Naive thymus-derived CD4-positive, alpha-beta T cell (primary cell): ENCODE measurements at places on chromosomes 12 and 14. TPM values are rescaled to one million over a fixed set of nuclear protein-coding genes. Genes with fewer than 3 reads are reported as not detected.
A peak's percentile ranks its signal among the peaks of the same experiment; 100 is the strongest.

DNA sequence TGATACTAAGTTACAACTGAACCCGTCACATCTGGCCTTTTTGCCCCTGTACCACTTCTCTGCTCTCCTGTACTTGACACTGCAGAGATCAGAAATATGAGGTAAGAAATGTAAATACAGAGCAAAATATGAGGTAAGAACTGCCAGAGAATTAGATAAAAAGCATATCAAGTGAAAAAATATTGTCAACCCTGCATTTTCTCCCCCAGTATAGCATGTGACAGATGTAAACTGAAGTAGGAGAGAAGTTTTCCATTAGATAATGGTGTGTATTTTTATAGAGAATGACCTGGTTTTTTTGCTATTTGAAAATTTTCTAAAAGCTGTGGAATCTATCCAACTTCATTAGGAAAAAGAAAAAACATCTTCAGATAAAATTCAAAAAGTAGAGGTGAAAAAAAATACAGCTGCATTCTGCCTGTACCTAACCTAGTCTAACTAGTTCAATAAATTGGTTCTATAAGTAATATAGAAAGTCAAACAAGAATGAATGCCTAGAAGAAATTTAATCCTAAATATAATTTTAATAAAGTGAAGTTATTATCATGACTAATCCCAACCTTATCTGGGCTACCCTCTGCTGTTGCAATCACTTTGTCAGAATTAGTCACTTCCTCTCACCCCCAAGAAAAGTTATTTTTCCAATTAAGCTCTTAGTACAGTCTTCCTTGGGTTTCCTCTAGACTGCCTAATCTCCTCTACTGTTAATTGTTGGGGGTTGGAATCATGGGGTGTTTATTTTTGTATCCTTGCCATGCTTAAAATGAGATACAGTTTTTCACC, 210.0 kb downstream of the RASSF9 start:
- no peak overlapping the region for H3K4me3 ChIP-seq
- H3K4me1 ChIP-seq: no peaks in the 10 kb centered on the region
- DNase-seq: no peak
- no peaks in the 10 kb centered on the region for H3K27me3 ChIP-seq
- no peaks in the 10 kb centered on the region for H3K36me3 ChIP-seq

GRCh38 chr14:100609941-100610391, 22.7 kb upstream of the BEGAIN start:
- no peak for DNase-seq
- H3K4me3 ChIP-seq: no peak overlapping the region

The BHLHE41 gene
- not detected for total RNA-seq

GRCh38 chr14:80606347-80606772, 335.2 kb downstream of the CEP128 start:
- H3K36me3 ChIP-seq: no peaks in the 10 kb centered on the region
- no peak for DNase-seq
- no peak overlapping the region for H3K27ac ChIP-seq
- no peaks in the 10 kb centered on the region for H3K4me1 ChIP-seq

GRCh38 chr12:121253638-121254335, 42.7 kb downstream of the CAMKK2 start:
- no peak overlapping the region for H3K4me3 ChIP-seq
- no peak for DNase-seq
- H3K4me1 ChIP-seq: no peaks in the 10 kb centered on the region
- H3K36me3 ChIP-seq: no peaks in the 10 kb centered on the region
- H3K27me3 ChIP-seq: no peaks in the 10 kb centered on the region

The OR4M1 gene
- total RNA-seq: not detected

DNA sequence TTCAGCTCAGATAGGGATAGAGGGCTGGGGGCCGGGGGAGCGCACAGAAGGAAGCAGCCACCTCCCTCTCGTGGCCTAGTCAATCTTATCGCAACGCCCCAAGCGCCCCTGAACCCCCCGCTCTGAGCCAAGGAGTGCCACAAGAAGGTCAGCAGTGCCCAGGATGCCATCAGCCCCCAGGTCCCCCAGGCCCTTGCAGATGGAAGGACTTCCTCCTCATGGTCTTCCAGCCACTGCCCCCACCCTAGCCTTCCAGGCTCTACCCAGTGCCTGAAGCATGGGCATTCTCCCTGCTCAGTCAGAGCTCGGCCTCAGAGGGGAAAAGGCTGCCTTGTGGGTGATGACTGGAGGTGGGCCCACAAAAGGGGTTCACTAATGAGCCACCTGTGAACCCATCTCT, 68.2 kb downstream of the BCL11B start:
- H3K4me1 ChIP-seq: peaks cover 100% of the 10 kb centered on the region
- DNase-seq: no peak
- no peak overlapping the region for H3K4me3 ChIP-seq
- H3K27ac ChIP-seq: peak overlapping the region; percentile 85
- H3K36me3 ChIP-seq: peaks cover 71% of the 10 kb centered on the region

GRCh38 chr14:56760164-56760914, 49.9 kb downstream of the OTX2 start:
- H3K27me3 ChIP-seq: no peaks in the 10 kb centered on the region
- H3K4me3 ChIP-seq: no peak overlapping the region
- no peaks in the 10 kb centered on the region for H3K4me1 ChIP-seq

DNA sequence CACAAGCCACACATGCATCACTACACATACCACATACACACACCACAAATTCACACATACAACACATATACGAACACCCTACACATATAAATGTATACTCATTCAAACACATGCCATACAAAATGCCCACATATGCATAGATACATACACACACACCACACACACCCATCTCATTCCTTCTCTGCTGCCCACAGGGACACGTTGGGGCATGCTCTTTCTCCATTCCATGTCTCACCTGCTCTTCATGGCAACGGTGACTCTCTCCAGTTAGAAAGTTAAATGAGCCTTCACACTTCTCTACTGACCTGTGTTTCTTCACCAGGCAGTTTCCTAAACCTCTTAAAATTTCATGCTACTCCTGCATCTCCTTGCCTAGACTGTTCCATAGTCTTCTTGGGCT, 1194.8 kb downstream of the BCL11B start:
- H3K27me3 ChIP-seq: no peaks in the 10 kb centered on the region
- DNase-seq: no peak
- no peaks in the 10 kb centered on the region for H3K36me3 ChIP-seq
- H3K27ac ChIP-seq: no peak overlapping the region
- H3K4me3 ChIP-seq: no peak overlapping the region
- H3K4me1 ChIP-seq: no peaks in the 10 kb centered on the region

DNA sequence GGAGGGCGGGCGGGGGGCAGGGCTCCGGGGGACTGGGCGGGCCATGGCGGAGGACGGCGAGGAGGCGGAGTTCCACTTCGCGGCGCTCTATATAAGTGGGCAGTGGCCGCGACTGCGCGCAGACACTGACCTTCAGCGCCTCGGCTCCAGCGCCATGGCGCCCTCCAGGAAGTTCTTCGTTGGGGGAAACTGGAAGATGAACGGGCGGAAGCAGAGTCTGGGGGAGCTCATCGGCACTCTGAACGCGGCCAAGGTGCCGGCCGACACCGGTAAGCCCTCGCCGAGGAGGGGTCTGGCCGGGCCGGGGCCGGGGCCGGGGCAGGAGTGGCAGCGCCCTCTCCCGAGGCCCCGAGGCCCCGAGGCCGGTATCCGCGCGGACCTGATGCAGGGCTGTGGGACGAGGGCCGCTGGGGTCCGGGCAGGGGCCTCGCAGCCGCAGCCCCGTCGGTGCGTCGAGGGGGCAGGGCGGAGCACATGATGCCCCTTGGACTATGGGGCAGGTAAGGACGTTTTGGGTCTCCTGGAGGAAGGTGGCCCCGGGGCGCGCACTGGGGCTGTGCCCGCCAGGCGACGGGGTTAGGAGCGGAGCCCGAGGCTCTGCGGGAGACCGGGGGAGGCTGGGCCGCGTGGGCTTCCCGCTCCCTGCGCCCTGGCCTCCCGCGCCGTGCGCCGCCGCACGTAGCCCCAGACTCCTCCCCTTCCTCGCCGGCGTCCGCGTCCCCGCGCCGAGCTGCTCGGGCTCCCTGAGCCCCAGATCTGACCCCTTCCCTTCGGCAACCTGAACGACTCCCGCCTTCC, at the start of gene TPI1:
TSS of gene TPI1 (plus strand) at position 119 of the 798 bp plus-strand sequence. CDS start at position 155, 36 bp downstream.
- H3K4me1 ChIP-seq: peaks cover 38% of the 10 kb centered on the region
- H3K4me3 ChIP-seq: peak within 1 kb of the TSS; percentile 61
- peak within 1 kb of the TSS; percentile 82 for H3K27ac ChIP-seq
- H3K27me3 ChIP-seq: no peaks in the 10 kb centered on the region
- peak; percentile 87 for DNase-seq

DNA sequence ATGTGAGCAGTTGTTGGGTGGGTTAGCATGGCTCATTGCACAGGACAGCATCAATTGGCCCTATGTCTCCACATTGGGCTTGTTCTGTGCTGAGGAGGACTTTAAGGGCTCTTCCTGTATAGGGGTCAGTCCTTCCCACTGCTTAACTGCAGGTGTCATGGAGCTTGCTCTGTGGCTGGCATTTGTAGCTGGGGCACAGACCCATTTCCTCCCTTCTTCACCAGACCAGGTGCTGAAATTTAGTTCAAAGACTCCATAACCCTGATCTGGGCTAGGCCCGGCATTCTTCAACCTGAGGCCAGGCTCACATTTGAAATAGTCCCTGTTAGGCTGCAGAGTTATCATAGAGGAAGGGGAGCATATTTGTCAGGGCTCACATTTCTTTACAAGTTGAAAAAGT, 12.8 kb downstream of the CHST11 start:
- no peak overlapping the region for H3K27ac ChIP-seq
- peaks cover 60% of the 10 kb centered on the region for H3K4me1 ChIP-seq
- no peak overlapping the region for H3K4me3 ChIP-seq
- no peaks in the 10 kb centered on the region for H3K36me3 ChIP-seq
- no peaks in the 10 kb centered on the region for H3K27me3 ChIP-seq

DNA sequence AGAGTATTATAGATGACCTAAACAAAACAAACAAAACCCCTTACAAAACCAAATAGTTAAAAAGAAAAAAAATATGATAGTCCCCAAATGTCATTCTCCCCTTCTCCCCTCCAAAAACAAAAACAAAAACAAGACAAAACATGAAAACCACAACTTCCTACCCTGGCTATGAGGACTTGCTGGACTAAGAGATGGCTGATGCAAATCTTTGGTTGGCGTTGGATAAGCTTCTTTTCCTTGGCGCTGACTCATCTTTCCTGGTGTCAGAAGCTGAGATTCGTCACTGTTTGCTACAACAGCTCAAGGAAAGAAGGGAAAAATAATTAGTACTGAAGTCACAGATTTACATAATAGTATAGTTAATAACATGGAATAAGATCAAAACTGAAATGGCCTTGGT, 102.5 kb upstream of the BBS10 start:
- H3K27ac ChIP-seq: no peak overlapping the region
- no peak for DNase-seq
- H3K4me3 ChIP-seq: no peak overlapping the region
- no peaks in the 10 kb centered on the region for H3K27me3 ChIP-seq
- peaks cover 5% of the 10 kb centered on the region for H3K4me1 ChIP-seq

GRCh38 chr12:115521771-115522409, 755.6 kb downstream of the MED13L start:
- no peaks in the 10 kb centered on the region for H3K4me1 ChIP-seq
- H3K27ac ChIP-seq: no peak overlapping the region
- H3K36me3 ChIP-seq: no peaks in the 10 kb centered on the region
- no peaks in the 10 kb centered on the region for H3K27me3 ChIP-seq
- DNase-seq: no peak
